Left cardiac atrium (tissue), 4 donors: ENCODE measurements at places on chromosomes 6 and 20. TPM values are rescaled to one million over a fixed set of nuclear protein-coding genes. Genes with fewer than 3 reads are reported as not detected.

The SLPI gene
- total RNA-seq, result 86.7 TPM

The PSORS1C1 gene
- 1.1 TPM for total RNA-seq

The SRSF12 gene
- 0.65 TPM for total RNA-seq

The TNNC2 gene
- total RNA-seq, result not detected

The MAP7 gene
- total RNA-seq, result 2.3 TPM

The ATP9A gene
- total RNA-seq, result 27.6 TPM

The RRAGD gene
- 99.6 TPM for total RNA-seq

The ZBTB46 gene
- 17.0 TPM for total RNA-seq

The RFX6 gene
- total RNA-seq, result not detected

The TTK gene
- total RNA-seq, result 0.62 TPM

The RSPH9 gene
- 0.21 TPM for total RNA-seq

The CAGE1 gene
- 0.06 TPM for total RNA-seq

The CD40 gene
- total RNA-seq, result 11.1 TPM

The MUCL3 gene
- total RNA-seq, result not detected

The CEP162 gene
- total RNA-seq, result 5.2 TPM

The SOBP gene
- total RNA-seq, result 14.4 TPM

The E2F3 gene
- 4.8 TPM for total RNA-seq

The MACROD2 gene
- total RNA-seq, result 2.6 TPM

The ESF1 gene
- 11.6 TPM for total RNA-seq

The PCMT1 gene
- total RNA-seq, result 92.8 TPM

The OR2B6 gene
- not detected for total RNA-seq

The CAP2 gene
- total RNA-seq, result 69.6 TPM

The KHDC1L gene
- not detected for total RNA-seq

The TFAP2D gene
- total RNA-seq, result not detected

The GNRH2 gene
- total RNA-seq, result not detected

The THBS2 gene
- total RNA-seq, result 22.7 TPM

The FNDC1 gene
- 1.6 TPM for total RNA-seq

The ZNF391 gene
- total RNA-seq, result 2.6 TPM

The ASIP gene
- 1.5 TPM for total RNA-seq

The TRIM15 gene
- not detected for total RNA-seq

The PNISR gene
- 47.7 TPM for total RNA-seq

The CPXM1 gene
- 8.7 TPM for total RNA-seq

The GJA10 gene
- total RNA-seq, result not detected

The KCNK16 gene
- not detected for total RNA-seq

The OPN5 gene
- not detected for total RNA-seq

The PRR18 gene
- total RNA-seq, result 0.26 TPM

The BCAS1 gene
- total RNA-seq, result not detected

The NNAT gene
- total RNA-seq, result 2.8 TPM

The ADGRF4 gene
- 0.06 TPM for total RNA-seq

The NFKBIL1 gene
- 12.9 TPM for total RNA-seq

The KCNQ2 gene
- total RNA-seq, result 2.0 TPM

The KHDRBS2 gene
- total RNA-seq, result 0.12 TPM

The TCF15 gene
- 10.3 TPM for total RNA-seq

The MAFB gene
- total RNA-seq, result 24.8 TPM

The PM20D2 gene
- 11.8 TPM for total RNA-seq

The XKR7 gene
- total RNA-seq, result not detected
